NCI-H345 (cell line): ENCODE measurements at places on chromosomes 4 and X.

DNA sequence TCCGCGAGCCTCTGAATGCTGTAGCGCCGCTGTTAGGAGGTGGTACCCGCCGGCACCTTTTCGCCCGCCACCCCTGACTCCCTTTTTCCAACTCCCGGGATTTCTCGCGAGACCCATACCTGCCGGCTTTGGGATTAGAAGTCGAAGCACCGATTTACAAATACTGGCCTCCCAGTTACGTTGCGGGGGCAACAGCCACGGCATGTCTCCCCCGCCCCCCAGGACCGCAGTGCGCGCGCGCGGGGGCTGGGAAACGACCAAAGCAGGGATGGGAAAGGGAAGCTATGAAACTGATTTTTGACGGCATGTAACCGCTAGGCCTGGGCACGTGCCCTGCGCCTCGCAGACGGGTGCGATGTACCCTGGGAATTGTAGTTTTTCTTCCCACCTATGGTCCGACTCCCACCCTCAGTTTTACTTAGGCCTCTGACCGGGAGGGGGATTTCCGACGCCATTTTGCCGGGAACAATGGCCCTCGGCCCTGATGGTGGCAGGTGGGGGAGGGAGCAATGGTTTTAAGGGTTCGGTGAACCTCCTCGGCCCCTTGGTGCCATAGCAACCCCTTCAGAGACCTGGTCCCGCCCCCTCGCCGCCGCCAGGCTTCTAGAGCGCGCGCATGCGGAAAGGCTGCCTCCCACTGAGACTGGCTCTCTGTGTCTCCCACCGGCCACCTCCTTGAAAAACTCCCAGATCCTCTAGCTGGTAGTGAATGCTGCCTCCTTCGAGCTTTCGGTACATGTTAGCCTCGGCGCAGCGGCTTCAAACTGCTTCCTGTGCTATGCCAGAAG, 772 bp upstream of the WNK3 start:
- peak; percentile 85 for DNase-seq

DNA sequence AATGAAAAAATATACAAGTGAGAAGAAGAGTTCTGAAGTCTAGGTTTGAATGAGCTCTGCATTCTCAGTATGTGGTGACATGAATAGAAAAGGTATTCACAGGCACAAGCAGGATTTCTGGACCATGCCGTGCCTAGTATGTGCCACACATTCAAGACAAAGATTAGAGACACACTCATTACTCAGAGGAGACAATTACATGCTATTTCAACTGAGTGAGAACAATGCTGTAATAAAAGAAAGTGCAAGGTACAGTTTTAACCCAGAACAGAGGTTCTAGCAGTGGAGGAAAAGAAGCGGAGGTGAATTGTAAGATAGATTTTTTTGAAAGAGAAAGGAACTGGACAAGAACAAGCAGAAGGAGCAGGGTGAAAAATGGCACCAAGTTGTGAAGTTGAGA, 121.0 kb upstream of the RASGEF1B start:
- no peak for DNase-seq

- DNase-seq: no peak
Measured at GRCh38 chr4:124203613-124204238, 508.8 kb downstream of the ANKRD50 start.

- DNase-seq: no peak
Measured at GRCh38 chr4:61590881-61591280, 390.8 kb downstream of the ADGRL3 start.

GRCh38 chr4:13528821-13529127, 15.5 kb downstream of the NKX3-2 start:
- DNase-seq: no peak

DNA sequence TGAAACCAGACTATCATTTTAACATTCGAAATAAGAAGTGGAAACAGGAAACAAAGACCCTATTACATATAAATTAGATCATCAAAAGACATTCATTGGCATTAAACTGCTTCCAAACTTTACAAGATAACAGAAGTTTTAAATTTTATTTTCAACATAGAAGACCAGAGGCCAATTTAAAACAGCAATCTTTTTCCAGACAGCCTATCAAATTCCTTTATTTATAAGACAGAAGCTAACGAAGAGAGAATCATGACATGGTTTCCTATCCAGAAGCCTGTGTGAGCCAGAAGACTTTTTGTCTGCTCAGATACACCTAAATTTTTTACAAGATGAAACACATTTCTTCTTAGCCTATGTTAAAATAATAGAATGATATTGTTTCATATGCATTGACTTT, 291.9 kb downstream of the PPP3CA start:
- DNase-seq: no peak

DNA sequence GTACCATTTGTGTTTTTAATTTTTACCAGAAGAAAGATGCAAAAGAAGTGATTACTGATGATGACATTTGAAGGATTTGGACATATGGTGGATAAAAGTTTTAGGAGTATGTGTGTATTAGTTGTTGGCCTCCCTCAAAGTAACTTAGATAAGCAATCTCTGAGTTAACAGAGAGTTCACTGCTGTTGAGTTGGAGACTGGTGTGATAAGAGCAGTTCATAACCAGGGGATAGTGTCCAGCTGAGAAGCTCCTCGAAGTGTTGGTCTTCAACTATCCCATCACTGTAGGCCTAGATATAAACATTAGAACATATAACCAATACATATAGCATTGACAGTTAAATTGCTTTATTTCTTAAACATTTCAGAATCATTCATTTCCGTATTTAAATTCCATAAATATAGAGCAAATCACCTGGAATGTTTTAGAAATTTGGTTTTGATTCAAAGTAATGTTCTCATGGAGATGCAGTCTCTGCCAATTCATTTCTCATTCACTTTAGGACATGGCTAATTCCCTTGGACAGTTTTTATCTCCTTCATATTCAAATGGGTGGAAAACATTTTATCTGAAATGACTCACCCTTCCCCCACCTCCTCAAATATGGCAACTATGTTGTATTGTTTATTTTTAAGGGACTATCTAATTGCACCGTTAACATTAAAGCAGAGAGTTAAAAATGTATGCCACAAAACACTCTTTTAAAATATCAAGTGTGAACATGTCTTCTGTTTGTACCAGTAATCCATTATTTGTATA, 136.8 kb upstream of the SLC4A4 start:
- DNase-seq: no peak

- DNase-seq: no peak
Measured at GRCh38 chrX:10698318-10698640, 77.9 kb upstream of the MID1 start.
